ENCODE measurements at places on chromosomes 5 and 9.

GRCh38 chr5:59487772-59488729 lies 405.5 kb downstream of the PDE4D start:
- no peak for DNase-seq

DNA sequence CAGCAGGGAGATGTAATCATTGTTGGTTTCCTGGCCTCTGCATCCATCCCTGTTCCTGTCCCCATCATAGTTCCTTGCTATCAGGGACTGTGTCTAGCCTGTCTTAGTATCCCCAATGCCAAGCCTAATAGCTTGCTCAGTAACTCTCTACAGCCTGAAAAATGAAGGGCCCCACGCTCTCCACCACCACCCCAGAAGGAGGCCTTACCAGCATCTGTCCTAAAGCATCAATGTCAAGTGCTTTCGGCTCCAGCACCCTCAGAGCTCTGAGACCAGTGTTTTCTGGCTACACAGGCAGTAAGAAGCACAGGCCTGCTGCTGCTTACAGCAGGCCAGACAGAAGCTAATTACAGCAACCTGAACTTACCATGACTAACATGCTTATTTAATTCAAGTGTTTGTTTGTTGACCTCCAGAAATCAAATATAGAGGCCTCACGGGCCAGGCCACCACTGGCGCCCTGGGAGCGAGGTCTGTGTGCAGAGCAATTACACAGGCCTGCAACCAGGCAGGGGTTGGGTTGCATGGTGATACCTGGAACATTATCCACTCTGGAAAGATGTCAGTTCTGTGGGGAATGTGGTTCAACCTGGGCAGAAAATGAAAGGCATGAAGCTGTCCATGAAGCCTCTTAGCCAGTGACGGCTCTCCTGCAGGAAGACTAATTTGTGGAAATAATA lies 124.3 kb downstream of the SLC1A3 start:
- no peak for DNase-seq

DNA sequence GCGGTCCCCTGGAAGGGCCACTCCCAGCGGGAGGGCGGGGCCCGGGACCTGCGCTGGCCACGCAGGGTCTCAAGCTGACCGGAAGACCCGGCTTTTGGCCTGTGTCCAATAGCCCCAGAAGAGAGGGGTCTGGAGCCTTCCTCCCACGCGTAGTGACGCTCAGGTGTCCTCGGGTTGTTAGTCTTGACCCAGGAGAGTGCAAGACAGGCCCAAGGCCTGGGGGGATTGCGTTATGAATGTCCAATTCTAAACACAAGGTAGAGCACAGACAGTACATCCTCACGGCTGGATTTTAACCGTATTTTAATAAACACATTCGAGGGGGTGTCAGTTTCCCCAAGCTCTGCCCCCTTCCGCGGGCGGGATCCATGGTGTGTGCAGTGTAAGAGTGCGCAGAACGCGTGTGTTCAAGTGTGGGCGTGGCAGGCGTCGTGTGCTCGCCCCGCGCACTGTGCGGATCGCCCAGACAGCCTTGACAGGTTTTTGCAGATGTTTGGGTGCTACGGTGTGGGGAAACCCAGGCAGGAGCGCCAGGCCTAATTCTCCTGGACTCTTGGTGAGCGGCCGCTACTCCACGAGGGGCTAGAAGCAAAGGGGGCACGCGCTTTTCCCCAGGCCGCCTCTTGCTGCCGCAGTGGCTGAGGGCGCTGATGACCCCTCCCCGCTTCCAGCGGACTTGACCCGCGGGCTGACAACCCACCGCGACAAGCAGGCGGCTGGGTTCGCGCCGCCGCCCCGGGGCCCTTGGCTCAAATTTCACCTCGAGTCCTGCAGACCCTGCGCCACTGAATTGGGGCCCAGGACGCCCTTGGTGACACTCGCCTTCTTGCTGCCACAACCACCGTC lies 6.1 kb upstream of the DMRT3 start:
- no peak for DNase-seq

GRCh38 chr9:77915744-77916143 lies 115.9 kb downstream of the GNAQ start:
- no peak for DNase-seq

- no peak for DNase-seq
Measured at GRCh38 chr9:88789785-88790184, 201.5 kb upstream of the S1PR3 start.

DNA sequence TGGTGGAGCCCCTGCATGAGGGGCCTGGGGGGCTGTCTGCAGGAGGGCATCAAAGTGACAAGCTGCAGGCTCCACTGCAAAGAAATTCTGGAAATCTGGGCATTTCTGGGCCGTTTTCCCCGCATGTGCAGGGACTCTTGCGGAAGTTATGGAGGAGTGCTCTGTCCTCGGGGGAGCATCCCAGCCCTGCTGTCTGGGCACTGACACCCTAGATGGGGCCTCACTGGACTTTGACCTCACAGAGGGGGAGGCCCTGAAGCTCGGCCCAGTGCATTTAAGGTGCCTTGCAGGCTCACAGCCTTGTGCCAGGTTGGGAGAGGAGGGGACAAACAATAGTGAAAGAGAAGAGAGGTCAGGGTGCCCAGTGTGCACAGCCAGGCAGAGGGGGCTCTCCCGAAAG lies 35.4 kb downstream of the LHX3 start:
- no peak for DNase-seq

DNA sequence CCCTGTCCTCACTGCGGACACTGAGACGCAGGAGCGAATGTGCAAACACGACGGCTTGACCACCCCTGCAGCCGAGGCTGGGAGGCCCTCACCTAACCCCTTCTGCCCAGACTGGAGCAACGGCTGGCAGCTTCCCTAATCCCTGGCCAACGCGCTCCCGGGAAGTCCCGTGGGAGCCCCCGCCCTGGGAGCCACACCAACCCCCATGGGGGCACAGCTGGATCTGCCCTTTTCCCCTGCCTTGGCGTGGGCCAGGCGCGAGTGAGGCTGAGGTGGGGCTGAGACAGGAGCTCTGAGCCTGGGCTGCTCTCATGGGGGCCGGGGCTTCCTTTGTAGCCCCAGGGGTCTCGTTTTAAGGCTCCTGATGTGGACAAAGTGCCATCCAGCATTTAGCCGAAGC lies 4.6 kb upstream of the DNLZ start:
- no peak for DNase-seq

DNA sequence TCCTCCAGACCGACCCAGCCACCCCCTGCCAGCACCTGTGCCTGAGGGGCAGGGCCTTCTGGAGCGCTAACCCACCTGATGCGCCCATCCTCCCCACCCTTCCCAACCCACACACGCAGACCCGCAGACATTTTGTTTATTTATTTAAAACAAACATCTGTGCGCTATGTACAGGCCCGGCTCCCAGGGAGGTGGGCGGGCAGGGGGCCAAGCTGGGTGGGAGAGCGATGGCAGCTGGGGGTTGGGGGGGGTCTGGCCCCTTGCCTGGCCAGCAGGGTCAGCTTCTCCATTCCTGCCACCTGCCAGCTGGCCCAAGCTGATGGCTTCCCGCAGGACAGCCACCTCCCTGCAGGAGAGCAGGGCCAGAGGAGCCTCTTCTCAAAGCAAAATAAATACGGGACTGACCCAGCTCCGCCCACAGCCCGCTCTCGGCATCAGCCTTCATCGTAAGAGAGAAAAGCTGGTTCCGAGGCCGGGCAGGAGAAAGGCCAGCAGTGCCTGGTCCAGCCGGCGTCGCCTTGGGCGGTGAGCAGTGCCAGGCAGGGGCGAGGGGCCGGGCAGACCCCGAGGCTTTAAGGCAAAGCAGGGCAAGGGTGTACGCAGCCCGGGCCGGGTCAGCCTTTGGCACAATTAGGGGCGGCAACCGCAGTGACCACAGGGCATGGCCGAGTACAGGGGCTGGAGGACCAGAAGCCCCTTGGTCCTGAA lies 10.9 kb upstream of the CLIC3 start:
- no peak for DNase-seq

GRCh38 chr9:113011911-113012381 lies at the start of gene ZNF883:
Gene ZNF883 (minus strand): TSS chr9:113012192.
- peak; percentile 90 for DNase-seq

DNA sequence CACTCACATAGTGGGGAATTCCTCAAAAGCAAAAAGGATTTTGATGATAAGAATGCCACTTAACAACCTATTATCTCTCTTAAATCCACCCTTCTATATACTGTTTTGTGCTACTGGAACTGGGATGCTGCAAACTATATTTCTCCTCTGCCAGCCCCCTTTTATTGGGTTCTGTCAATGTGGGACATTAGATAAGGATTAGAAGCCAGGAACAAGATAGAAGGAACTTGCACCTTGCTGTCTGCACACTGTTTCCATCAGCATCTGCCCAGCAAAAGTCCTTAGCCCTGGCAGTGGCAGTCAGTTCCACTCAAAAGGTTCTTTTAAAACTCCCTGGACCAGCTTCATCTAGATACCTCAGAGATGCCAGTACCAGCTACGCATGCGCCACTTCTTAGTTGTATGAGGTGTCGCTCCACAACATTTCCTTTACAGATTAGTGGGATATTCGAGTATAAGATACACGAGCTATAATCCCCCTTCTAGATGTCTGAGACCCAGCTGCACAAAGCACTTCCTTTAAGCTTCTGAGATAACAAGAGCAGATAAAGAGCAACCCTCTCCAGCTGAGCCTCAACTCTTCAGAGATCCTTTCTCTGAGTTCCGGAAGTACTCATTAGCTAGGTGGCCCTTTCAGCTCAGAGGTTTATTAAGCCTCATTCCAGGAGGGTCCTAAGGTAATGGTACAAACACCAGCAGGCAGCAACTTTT lies 45.3 kb downstream of the CERT1 start:
- no peak for DNase-seq

DNA sequence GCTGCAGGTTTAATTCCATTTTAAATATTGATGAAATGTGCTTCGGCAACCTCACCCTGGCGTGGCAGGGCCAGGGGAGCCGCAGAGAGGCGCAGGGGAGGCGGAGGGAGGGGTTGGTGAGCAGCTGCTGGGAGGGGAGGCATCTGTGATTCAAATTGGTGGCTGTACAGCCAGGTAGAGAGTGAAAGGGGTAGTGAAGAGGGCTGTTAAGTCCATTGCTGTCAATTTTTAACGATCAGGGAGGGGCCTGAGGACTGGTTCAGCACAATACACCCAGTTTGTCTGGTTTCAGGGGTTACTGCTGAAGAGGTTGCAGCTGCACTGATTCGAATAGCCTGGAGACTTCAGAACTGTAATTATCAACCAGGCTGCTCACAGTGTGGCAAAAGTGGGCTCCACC lies 31.3 kb downstream of the LHX6 start:
- peak; percentile 96 for DNase-seq

GRCh38 chr5:143014017-143014651 lies 244.0 kb downstream of the ARHGAP26 start:
- DNase-seq: no peak

GRCh38 chr9:135797507-135798262 lies 95.7 kb downstream of the KCNT1 start:
- DNase-seq: peak; percentile 33

- DNase-seq: no peak
Measured at GRCh38 chr5:132095077-132095410, 21.5 kb downstream of the CSF2 start.

- no peak for DNase-seq
Measured at GRCh38 chr9:108057421-108058134, 568.0 kb upstream of the KLF4 start.

DNA sequence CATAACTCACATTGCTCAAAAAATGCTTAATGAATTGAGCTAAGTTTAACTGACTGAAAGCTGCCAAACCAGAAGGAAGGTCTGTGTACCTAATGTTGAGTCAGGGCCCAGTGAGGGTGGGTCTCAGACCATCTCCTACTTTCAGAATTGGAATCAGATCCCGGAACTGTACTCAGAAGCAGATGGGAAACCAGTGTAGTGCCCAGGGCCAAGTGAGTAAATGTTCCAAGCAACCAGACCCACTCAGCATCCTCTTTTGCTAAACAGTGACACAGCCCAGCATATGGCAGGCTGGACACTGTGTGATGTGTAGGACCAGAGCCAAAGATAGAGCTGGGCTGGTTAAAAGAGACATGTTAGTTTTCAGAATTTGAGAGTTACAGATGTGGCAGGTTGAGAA lies 94.1 kb downstream of the PLCXD3 start:
- DNase-seq: no peak

DNA sequence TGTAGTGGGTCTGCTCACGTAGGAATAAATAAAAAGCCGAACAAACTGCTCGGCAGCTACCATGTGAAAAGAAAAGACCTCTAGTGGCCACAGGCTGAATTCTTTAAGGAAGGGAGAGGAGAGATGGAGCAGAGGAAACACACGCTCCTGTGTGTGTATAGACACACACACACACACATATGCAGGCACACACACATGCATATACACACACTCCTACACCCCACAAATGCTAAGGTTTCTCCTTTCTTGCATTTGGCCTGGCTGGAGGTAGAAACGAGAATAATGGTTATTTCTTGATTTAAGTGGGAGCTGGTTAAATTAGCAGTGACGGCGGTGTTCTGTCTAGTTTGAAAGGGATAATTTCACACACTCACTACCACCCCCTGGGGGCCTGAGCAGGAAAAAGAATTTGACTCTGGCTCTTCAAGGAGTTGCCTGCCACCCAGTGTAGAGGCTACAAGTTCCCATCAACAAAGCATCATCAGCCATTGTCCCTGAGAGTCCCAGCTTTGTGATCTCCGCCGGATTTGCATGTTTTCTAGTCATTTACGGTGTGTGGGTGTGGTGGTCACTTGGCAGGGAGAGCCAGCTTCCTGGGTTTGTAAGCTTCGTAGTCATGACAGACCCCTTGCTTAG lies at the start of gene INSYN2B:
Gene INSYN2B, minus strand, starts transcription at position 78 of the 636 bp plus-strand sequence. CDS start 96,597 bp downstream, outside the sequence.
- no peak for DNase-seq

DNA sequence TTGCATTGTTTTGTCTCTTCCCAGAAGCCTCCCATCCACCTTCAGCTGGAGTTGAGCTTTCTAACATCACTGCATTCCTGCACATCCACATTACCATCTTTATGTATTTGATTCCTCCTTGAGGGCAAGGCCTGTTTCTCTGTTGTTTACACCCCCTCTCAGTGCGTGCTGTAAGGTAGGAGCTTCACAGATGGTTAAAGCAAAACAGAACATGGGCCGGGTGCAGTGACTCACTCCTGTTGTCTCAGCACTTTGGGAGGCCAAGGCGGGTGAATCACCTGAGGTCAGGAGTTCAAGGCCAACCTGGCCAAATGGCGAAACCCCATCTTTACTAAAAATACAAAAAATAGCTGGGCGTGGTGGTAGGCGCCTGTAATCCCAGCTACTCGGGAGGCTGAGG lies 110.9 kb downstream of the KCNIP1 start:
- no peak for DNase-seq

GRCh38 chr9:89597711-89598362 lies 7.0 kb upstream of the GADD45G start:
- DNase-seq: no peak

DNA sequence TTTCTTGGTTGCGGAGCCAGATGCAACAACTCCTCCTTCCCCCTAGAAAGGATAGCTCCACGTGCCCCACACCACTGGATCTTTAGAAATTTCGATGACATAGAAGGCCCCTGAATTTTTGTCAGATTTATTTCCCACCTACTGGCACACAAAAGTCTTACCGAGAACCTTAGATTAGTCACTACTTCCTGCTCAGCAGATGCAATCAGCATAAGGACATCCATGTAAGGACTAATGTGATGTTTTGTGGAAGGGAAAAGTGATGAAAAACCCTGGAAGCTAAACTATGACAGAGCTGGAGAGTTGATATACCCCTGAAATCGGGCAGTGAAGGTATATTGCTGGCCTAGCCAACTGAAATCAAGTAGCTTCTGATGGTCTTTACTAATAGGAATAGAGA lies 125.5 kb upstream of the NFIL3 start:
- DNase-seq: no peak

Data from DMS79 (cell line).